Endothelial cell of umbilical vein (primary cell): ENCODE measurements at places on chromosomes 1 and 21. TPM values are rescaled to one million over a fixed set of nuclear protein-coding genes. Genes with fewer than 3 reads are reported as not detected.

PCBP3 gene
- total RNA-seq = 0.39 and 1.1 TPM in 2 replicates

TBX15 gene
- total RNA-seq = not detected in 2 replicates

TNNT2 gene
- total RNA-seq = not detected in 2 replicates

NECTIN4 gene
- 0.37 and 0.58 TPM in 2 replicates for total RNA-seq

NPPA gene
- total RNA-seq = not detected in 2 replicates

ATAD3C gene
- 0.16 TPM in 1 of 2 replicates, not detected in the other for total RNA-seq

UFC1 gene
- 102 and 110 TPM in 2 replicates for total RNA-seq

WNT3A gene
- total RNA-seq = not detected in 2 replicates

NTNG1 gene
- not detected in 2 replicates for total RNA-seq

PYHIN1 gene
- not detected in 2 replicates for total RNA-seq

ARTN gene
- 0.18 and 0.48 TPM in 2 replicates for total RNA-seq

GBP4 gene
- total RNA-seq = 1.7 and 7.6 TPM in 2 replicates

S100B gene
- not detected in 2 replicates for total RNA-seq

ITLN1 gene
- not detected in 2 replicates for total RNA-seq

KCNQ4 gene
- 0.07 and 0.23 TPM in 2 replicates for total RNA-seq

PLA2G2C gene
- not detected in 2 replicates for total RNA-seq

CHD5 gene
- 0.11 and 0.14 TPM in 2 replicates for total RNA-seq

FCMR gene
- not detected in 2 replicates for total RNA-seq
